ENCODE measurements at places on chromosomes 2 and 18.

- DNase-seq, result no peak
Measured at GRCh38 chr2:171520471-171520870, 1.8 kb upstream of the CYBRD1 start.

- DNase-seq, result no peak
Measured at GRCh38 chr2:66438891-66439811, 4.2 kb downstream of the MEIS1 start.

GRCh38 chr18:57077005-57077765 is 69.7 kb upstream of the BOD1L2 start:
- no peak for DNase-seq

DNA sequence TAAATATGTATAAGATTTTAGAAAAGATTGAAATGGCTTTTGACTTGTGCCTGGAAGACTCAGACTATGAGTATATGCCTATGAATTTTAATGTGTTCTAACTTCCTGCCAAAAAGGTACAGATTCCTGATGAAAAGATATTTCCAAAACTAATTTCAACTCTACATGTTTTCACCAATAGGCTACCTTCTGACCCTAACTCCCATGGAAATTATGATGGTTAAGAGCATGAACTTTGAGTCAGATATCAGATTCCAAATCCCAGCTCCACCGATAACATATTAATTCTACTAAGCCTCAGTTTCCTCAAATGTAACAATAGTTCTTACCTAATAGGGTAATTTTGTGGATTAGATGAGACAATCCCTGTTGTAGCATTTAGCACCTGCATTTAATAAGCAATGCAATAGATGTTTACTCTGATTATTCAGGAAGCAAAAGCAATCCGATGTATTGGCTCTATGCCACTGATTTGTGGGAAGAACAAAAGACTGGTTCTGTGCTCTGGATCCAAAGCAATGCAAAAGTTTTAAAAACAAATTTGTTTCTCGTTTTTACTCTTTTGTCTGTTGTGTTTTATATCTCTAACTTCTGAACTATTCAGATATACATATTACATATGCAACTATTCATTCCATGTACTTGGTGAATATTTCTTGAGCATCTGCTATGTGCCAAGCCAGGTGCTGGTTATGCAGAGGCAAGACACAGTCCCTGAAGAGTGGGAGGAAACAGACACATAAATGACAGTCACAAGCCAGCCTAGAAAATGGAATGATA is 115.4 kb downstream of the GATA6 start:
- DNase-seq, result no peak

DNA sequence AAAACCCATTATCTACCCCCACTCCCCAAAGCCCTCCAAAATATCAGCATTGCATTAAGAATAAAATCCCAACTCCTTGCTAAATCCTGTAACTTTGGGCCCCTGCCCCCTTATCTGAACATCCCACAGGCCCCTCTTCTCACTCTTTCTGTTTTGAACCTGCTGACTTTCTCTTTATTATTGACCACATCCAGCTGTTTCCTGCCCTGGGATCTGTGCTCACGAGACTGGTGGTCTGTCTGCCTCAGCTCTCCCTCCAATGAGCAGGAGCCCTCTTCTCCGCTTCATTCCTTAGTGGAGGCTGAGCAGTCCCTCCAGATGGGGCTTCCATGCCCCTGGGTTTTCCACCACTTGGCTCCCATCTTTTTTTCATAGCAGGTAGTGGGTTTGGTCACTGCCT is 116.9 kb downstream of the ACKR3 start:
- no peak for DNase-seq

Measured in stimulated activated CD4-positive, alpha-beta T cell treated with anti-CD3 and anti-CD28 coated beads, Interleukin-1b, Interleukin-23, amount 100 ng/mL, for 1 hour (primary cell).